ENCODE measurements at places on chromosomes 13 and 19.

GRCh38 chr13:77898097-77898496 is 20.5 kb downstream of the EDNRB start:
- no peak for DNase-seq

- peak; percentile 44 for DNase-seq
Measured at GRCh38 chr19:39351537-39352064, 9.4 kb downstream of the SAMD4B start.

- DNase-seq = no peak
Measured at GRCh38 chr19:48448563-48448962, 2.8 kb downstream of the GRWD1 start.

GRCh38 chr13:94031609-94032008 is 447.9 kb downstream of the DCT start:
- no peak for DNase-seq

- DNase-seq = no peak
Measured at GRCh38 chr19:34176581-34176980, 4.3 kb downstream of the LSM14A start.

- DNase-seq = no peak
Measured at GRCh38 chr19:800360-801029, 3.2 kb downstream of the PTBP1 start.

DNA sequence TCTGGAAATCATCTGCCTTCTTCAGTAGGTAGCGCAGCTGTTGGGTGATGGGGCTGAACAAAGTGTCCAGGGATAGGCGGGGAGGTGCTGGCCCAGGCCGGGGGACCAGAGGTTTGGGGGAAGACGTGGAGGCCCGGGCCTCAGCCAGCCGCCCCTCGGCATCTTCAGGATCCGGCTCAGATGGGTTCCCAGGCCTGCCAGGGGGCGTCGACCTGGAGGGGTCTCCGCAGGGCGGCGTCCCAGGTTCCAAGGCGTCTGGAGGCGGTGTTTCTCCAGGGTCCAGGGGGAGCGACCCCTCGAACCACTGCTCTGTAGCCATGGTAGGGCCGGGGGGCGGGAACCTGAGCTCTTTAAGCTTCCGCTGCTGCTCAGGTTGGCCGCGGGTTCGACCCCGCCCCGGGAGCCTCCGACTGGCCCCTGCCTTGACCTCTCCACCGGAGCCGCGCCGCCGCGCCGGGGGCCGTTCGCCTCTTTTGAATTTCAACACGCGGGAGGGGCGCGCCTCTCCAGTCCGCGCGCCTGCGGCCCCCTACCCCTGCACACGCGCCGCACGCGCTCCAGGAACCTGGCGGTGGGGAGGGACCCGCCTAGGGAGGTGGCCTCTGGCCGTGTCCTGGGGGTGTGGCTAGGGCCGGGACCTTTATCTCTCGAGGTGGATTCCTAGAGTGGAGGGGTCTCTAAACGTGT is at the start of gene C19orf67:
Gene C19orf67, minus strand, starts transcription at position 475 of the 687 bp plus-strand sequence. Its CDS starts 156 bp downstream, at position 319.
- no peak for DNase-seq

GRCh38 chr19:42985588-42985987 is 40.7 kb downstream of the PSG11 start:
- no peak for DNase-seq

DNA sequence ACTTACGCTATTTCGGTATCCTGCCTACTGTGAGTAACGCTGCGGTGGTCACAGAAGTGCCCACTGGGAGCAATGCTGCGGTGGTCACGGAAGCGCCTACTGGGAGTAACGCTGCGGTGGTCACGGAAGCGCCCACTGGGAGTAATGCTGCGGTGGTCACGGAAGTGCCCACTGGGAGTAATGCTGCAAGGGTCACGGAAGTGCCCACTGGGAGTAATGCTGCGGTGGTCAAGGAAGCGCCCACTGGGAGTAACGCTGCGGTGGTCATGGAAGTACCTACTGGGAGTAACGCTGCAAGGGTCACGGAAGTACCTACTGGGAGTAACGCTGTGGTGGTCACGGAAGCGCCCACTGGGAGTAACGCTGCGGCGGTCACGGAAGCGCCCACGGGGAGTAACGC is 52.1 kb upstream of the SOX1 start:
- no peak for DNase-seq

DNA sequence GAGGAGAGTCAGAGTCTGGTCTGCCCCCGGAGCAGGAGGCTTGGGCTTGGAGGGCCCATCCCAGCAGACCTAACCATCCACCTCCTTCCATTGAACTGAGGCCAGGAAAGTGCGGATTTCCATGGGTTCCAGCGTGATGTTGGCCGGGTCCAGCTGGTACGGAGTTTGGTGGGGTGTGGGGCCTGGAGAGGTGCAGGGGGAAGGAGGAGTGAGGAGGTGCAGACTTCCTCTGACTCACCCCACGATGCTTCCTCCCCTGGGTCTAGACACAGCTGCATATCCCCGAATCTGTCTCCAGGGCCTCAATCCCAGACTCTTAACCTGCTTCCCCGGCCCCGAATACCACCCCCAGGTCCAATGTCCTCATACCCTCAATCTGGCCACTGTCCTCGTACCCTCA is 20.0 kb downstream of the MAN2B1 start:
- DNase-seq = no peak

DNA sequence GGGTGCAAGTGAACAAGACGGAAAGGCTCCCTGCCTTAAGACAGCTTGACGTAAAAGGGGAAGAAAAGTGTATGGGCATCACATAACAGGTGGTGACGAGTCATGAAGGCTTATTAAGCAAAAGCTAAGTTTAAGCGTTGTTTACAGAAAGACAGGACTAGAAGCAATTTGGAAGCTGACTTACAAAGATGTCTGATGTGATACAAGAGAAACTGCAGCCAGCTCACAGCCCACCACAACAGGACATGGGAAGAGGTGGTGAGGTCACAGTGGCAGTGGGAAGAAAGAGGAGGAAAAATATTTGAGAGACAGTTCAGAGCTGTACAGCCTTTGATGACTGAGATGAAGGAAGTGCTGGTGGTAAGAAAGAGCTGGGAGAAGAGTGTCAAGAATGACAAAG is 181.6 kb downstream of the KLF12 start:
- no peak for DNase-seq

DNA sequence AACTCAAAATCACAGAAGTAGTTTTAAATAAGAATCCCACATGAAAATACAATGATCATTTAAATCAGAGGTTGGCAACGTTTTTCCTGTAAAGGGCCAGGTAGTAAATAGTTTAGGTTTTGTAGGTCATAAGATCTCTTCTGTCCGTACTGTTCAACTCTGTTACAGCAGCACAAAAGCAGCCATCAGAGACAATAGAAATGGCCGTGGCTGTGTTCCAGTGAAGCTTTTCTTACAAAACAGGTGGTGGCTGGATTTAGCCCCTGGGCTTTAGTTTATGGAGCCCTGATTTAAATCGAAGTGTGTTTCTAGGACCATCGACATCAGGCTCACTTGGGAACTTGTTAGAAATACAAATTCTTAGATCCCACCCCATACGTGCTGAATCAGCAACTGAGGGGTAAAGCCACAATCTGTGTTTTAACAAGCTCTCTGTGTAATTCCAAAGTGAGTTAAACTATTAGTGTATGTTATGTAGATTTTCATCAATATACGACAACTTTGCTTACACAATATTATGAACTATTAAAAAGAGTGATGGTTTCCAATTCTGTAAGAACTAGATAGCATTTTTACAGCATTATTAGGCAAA is 54.8 kb upstream of the MIR17HG start:
- DNase-seq = no peak

- no peak for DNase-seq
Measured at GRCh38 chr19:33724021-33724720, 72.5 kb upstream of the KCTD15 start.

DNA sequence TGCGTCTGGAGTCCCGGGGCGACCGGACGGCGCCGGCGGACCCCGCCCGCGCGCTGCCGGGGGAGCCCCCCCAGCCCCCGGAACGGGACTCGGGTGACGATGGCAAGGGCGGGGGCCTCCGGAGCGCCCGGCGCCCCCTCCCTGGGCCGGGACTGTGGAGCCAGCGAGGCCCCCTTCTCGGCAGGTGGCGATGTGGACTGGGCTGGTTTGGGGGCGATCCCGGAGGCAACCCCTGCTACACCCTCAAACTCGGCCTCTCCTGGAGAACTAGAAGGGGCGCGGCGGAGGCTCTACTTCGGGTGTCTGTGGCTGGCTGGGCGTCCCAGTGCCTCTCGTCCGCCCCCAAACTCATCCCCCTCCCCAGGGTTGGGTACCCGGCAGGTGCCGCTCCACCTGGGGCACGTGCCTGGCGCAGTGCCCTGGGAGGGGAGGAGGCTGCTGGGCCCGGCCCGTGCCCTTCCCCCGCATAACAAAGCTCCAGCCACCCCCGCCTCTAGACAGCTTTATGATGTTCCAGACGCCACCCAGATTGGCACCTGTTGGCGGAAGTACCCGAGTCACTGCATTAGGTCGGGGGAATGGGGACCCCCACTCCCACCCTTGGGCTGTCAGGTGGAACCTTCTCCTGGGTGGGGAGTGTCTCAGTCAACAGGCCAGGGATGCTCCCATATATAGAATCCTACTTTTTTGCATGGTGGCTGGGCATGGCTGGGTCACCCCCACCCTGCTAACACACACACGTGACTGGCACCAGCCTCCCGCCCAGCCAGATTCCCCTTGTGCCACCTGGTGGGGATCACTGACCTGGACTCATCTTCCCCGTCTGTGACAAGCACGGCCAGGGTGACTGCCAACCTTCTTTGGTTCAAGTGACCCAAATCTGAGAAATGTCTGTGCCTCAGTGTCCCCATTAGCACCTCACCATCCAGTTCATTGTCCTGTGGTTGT is 722 bp downstream of the PKN1 start:
- DNase-seq = no peak

GRCh38 chr13:26695891-26696311 is 64.7 kb downstream of the GPR12 start:
- DNase-seq = no peak

GRCh38 chr13:27339299-27339698 is 68.7 kb downstream of the RASL11A start:
- peak; percentile 23 for DNase-seq

GRCh38 chr19:12752056-12752781 is 628 bp downstream of the BEST2 start:
- DNase-seq = no peak

GRCh38 chr19:45901912-45902650 is at the start of gene MYPOP:
Gene MYPOP, minus strand, starts transcription at chr19:45902613. Its CDS starts 840 bp downstream, at chr19:45901773.
- no peak for DNase-seq

- DNase-seq = no peak
Measured at GRCh38 chr13:109867766-109868165, 81.4 kb upstream of the IRS2 start.

GRCh38 chr19:588093-588740 is 1.5 kb upstream of the HCN2 start:
- DNase-seq = peak; percentile 65

DNA sequence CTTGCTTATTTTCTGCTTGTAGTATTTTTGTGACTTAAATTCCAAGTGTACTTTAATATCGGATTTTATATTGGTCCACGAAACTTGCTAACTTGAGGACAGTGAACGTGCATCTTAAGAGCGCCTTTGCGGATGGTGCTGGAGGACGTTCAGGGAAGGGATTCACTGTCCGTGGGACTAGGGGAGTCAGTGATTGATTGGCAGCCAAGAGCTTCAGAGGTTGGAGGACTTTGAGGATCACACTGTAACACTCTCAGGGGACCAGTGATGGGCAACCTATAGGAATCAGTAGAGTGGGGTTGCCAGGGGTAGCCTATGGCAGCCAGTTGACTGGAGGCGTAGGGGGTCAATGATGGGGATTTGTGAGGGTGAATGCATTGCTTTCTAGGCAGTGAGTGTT is 516 bp downstream of the ZNF175 start:
- no peak for DNase-seq

DNA sequence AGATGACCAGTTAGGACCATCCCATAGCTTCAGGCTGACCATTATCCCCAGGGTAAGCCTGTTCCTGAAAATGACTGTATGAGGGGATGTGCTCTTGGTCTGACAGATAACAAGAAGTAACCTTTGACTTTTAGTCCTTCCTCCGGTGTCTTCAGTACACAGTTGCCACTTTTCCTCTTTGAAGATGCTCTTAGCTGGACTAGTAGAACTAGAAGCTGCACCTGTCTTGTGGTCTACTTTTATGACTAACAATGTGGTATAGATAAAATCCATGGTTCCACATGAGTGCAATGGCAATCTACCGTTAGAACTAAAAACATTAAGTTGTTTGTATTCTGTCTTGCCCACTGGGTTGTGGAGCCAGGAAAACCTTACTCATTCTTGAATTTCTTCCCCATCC is 5.9 kb upstream of the RUBCNL start:
- no peak for DNase-seq

DNA sequence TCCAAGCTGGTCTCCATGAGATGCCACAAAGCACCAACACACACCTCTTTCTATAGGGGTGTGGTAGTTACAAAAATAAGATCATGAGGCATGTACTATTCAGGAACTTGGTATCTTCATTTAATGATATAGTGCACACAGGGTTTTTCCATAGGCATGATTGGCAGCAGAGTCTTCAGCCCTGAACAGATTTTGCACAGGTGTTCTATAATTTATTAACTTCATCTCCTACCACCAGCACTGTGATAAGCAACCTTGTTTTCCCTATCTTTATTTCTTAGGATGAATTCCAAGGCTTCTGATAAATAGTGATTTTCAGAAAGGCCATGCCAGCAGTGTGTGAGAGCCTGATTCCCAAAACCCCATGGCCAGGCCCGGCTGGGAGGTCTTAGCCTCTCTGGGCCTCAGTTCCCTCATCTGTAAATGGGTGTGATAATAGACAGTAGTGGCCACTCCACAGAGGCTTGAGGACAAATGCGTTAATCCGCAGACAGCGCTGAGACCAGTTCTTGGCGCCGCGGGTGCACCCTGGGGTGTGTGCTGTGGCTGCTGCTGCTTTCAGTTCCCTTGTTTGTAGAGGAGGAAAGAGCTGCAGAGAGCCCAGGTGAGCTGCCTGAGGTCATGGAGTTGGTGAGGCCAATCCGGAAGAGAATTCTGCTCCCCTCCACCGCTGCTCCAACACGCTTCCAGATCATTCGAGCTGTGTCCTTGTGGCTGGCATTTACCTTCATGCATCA is 33.1 kb downstream of the DHRS12 start:
- DNase-seq = no peak

DNA sequence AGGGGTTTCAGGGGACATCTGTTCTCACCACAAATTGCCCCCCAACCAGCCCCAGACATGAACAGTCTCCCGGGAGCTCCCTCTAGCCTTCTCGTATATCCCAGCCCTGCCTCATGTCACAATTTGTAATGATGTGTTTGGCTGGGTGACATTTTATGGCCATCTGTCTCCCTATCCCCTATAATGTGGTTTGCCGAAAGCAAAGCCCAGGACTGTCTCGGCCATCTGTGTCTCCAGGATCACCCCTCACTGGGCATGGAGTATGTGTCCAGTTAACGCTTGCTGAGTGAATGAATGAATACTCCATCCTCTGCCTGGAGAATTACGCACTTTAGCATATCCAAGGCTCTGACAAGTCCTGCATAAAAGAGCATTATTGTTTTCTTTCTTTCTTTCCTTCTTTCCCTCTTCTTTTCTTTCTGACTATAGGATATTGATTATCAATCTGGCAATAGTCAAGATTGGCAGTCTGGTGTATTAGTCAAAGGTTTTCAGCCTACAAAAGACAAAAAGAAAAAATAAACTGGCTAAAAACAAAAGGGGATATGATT is 15.1 kb downstream of the HPN start:
- DNase-seq = no peak

- DNase-seq = no peak
Measured at GRCh38 chr19:13864667-13865570, 12.0 kb upstream of the NANOS3 start.

GRCh38 chr13:94333131-94333820 is 146.2 kb downstream of the DCT start:
- DNase-seq = no peak

All from stimulated activated CD4-positive, alpha-beta T cell treated with anti-CD3 and anti-CD28 coated beads, Interleukin-2, amount 100 ng/mL, for 48 hours (primary cell).